CD4-positive, alpha-beta T cell treated with Interleukin-17A for 4 hours (primary cell): ENCODE measurements at places on chromosomes 16 and 17.

DNA sequence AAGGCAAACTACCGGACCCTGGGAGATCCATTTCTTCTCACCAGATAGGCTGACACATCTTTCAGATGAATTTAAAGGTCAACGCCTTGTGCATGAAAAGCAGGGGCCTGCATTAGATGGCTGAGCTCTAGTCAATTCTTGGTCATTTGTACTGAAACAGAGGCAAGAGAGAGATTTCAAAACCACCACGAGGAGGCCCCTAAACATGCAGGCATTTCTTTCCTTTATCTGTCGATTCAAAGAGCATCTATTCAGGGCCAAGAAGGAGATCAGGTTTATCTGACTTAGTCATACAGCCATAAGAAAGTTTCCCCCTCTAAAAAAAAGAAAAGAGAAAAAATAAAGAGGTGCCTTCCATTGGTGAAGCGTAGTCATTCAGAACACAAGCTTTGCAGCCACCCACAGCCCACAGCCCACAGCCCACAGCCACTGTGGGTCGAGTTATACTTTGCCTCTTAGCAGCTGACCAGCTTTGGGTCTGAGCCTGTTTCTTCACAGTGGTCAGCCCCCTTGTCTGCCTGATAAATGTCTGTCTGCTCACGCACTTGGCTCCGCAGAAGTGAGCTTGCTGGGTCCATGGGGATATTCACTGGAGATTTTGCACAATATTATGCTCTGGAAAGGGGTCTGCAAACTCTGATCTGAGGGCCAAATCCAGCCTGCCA, 207.5 kb downstream of the CDH13 start:
- DNase-seq: no peak

GRCh38 chr16:68086860-68087268, 1.7 kb downstream of the NFATC3 start:
- no peak for DNase-seq

- no peak for DNase-seq
Measured at GRCh38 chr16:88383401-88384221, 852 bp downstream of the ZNF469 start.

DNA sequence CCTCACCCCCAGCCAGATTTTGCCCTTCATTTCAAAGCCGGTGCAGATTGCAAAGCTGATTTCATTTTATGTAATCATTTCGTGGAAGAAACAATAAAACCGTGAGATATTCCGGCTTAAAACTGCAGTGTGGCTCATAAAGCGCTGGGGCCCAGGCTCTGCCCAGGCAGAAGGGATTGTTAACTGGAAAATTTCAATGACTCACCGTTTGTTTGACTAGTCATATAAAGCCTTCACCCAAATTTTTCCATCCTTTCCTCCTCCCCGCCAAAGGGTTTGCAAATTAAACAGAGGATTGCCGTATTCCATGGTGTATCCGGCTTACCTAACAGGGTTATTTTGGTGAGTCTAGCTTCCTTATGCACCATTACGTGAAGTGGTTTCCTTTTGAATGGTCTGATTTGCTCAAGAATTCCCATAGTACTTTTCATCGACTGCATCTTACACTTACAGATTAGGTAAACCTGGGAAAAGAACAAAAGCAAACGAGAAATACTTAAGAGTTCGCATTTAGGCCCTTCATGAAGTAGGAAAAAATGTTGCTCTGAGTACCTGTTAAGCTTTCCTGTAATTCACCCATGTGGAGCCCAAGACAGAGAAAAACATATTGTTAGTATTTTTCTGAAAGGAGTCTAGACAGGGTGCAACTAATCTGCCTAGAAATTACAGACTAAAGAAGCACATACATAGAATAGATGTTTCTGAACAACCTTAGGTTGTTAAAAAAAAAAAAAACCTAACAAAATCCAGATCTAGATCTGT, 949 bp upstream of the GSPT1 start:
- DNase-seq: no peak

DNA sequence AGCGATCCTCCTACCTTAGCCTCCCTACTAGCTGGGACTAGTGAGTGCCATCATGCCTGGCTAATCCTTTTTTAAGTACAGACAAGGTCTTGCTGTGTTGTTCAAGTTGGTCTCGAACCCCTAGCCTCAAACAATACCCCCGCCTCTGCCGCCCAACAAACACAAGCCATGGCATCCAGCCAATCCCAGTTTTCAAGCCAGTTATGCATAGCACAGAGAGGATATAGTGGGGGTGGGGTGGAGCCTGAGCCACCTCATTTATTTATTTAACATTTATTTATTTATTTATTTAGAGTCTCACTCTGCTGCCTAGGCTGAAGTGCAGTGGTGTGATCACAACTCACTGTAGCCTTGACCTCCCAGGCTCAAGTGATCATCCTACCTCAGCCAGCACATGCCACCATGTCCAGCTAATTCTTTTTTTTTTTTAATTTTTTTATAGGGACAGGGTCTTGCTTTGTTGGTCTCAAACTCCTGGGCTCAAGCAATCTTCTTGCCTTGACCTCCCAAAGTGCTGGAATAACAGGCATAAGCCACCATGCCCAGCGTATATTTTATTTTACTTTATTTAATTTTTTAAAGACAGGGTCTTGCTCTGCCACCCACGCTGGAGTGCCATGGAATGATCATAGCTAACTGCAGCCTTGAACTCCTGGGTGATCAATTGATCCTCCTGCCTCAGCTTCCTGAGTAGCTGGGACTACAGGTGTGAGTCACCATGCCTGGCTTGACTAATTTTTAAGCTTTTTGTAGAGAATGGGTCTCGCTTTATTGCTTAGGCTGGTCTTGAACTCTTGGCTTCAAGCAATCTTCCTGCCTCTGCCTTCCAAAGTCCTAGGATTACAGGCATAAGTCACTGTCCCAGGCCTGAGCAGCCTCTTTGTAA, 26.2 kb upstream of the KLHL11 start:
- DNase-seq: no peak

DNA sequence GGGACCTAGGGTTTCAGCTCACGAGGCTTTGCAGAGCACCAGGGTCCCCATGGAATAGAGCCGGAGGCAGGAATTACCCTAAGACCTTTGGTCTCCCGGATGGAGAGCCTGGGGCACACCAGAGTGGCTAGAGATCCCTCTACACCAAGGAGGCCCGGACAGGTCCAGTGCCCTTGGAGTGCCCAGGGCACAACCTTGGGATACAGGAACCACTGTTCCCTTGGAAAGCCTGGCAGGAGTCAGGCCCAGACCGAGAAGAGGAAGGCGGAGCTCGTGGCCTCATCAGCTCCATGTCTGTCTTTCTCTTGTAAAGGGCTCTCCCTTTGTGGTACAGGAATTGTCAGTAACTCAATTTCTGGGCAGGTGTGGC, 3.8 kb upstream of the DBNDD1 start:
- no peak for DNase-seq

- no peak for DNase-seq
Measured at GRCh38 chr17:75679706-75680211, 12.6 kb downstream of the SAP30BP start.

DNA sequence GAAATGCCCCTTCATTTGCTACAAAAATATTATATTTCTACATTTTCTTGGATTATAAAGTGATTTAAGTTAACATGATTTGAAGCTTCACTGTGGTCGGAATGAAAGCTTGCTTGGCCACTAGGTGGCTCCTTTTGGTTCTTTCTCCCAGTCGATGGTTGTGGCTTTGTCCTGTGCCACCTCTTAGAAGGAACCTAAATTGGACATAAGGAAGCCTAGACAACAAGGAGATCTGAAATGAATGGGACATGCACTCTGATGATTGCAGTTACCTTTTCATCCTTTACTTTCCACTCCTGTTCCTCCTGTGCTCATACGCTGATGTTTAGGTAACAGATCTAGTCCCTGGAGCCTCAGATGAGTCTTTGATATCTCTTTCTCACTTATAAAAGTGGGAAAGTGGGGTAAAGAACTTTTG, 39.2 kb downstream of the FTO start:
- peak; percentile 38 for DNase-seq

DNA sequence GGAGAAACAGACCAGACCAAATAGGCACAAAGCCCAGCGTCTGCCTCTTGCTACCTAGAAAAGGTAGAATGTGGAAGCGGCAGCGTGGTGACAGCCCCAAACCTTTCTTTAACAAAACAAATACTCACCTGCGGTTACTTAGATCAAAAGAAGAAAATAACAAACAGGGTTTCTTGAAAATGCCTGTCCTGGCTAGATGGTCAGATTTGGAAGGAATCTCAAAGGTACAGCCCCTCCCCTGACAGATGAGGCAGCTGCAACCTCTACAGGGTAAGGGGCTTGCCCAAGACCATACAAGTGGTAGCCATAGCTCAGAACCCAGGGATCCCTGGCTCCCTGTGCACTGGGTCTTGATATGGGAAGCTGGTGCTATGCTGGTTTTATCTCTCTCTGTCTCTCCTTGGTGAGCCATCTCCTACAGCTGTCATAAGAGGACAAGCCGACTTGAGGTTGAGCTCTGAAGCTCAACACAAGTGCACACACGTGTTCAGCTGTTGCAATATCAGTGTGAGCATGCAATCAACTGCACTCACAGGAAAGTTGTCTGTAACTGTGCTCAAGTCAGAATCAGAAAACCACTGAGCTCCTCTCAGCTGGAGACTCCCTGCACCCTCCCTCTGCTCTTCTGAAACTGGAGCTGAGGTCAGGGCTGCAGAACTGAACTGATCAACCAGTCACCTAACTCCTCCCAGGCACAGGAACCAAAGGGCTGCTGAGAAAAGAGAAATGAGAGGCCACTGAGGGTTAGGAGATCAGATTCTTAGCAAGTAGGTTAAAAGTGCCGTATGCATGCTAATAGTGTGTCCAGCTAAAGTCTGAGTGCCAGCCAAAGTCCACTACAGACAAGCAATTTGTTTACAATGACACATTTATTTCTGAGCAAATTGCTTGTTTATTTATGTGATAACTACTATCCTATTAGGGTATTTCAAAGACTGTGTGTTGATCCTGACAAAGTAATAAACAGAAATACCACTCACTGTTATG, 6.1 kb upstream of the RNF157 start:
- DNase-seq: peak; percentile 63

DNA sequence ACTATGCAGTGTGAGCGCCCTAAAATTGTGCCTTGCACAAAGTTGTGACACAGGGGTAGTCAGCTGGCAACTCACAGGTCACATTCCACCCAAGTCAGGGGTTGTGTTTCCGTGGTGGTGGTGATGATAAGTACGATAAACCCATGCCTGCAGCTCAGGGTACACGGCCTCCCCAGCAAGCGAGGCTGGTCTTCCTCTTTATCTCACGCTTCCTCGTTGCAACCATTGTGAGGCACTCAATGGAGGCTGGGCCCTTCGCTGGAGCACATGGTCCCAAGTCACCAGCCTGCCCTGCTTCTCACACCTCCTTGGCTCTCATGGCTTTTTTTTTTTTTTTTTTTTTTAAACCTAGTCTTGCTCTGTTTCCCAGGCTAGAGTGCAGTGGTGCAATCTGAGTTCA, 307.5 kb downstream of the CPPED1 start:
- DNase-seq: no peak

GRCh38 chr16:5665834-5666233, 568.2 kb upstream of the EEF2KMT start:
- DNase-seq: no peak

DNA sequence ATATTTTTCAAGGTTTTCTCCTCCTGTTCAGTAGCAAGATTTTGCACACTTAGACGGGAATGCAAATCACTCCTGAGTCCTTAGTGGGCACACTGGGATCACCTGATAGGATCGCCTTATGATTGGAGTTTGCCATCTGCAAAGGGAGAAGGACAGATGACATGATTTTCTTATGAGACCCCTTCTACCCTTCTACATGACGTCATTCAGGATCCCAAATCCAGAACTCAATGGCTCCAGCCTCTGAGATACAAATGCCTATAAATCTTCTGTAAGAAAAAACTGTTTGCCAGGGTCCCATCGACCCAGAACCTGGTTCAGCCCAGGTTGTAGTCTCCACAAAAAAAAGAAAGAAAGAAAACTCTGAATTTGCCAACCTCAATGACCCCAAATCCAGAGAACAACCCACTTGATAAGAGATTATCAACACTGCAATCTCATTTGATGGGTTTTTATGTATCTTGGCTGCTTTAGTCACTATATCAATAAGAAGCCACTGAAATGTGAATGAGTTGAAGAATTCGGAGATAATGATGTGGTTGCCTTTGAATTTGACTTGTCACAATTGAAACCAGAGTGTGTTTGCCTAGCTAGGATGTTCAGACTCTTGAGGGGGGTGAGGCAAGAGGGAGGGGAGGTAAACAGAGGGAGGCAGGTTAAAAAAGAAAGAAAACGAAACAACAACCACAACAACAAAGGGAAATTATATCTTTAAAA, 6.7 kb downstream of the ZNF423 start:
- no peak for DNase-seq

- DNase-seq: no peak
Measured at GRCh38 chr17:78852709-78853121, 12.1 kb upstream of the USP36 start.

- DNase-seq: peak; percentile 90
Measured at GRCh38 chr17:1829592-1830257, at the start of the genes RPA1 and SMYD4. Gene RPA1 (plus strand): TSS chr17:1830005. CDS start chr17:1830094, 89 bp downstream. Gene SMYD4 (minus strand): TSS chr17:1829902. CDS start chr17:1827994, 1,908 bp downstream.

DNA sequence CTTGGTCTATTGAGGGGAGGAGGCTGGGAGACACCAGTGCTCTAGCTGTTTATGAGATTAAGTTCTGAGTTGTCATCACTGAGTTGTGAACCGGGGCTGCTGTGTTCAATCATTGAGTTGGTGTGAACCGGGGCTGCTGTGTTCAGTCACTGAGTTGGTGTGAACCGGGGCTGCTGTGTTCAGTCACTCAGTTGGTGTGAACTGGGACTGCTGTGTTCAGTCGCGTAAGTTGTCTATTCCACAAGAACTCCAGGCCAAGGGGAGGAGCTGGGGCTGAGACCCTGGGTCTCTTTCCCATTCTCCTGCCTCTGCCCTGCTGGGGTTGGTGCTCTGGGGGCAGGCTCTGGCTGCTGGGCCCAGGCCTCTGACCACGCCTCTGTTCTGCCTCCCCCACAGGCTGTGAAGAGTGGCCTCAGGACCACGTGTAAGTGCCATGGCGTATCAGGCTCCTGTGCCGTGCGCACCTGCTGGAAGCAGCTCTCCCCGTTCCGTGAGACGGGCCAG, 24.5 kb downstream of the WNT9B start:
- no peak for DNase-seq

- no peak for DNase-seq
Measured at GRCh38 chr16:29791845-29792807, 1.6 kb downstream of the KIF22 start.

DNA sequence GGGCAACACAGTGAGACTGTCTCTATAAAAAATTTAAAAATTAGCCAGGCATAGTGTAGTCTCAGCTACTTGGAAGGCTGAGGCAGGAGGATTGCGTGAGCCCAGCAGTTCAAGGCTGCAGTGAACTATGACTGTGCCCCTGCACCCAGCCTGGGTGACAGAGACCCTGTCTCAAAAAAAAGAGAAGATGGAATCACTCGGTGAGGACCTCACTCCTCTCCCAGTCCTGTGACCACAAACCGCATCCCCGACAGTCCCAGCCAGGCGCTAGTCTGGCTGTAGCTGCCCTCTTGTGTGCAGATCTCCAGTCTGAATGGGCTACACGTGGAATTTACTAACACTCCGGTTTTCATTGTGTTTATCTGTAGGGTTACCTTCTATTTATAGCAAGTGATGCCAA, 11.1 kb downstream of the DEXI start:
- DNase-seq: no peak

DNA sequence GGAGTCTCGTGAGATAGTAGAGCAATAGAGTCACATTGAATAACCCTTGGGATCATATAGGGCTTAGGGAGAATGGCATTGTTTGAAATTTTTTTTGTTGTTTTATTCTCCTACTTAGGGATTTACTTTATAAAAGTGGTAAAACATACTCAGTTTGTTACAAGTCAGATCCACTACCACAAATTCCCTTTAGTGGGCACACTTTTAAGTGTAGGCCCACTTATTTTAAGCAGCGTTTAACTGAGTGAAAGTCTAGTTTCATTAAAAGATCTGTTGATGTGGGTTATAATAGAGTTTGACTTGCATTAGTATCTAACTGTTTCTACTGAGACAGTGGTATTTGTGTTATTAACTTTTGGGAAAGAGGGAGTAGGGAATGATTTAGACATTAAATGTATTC, 49.3 kb downstream of the USP10 start:
- no peak for DNase-seq
